ENCODE measurements at places on chromosomes 11 and 22. TPM values are rescaled to one million over a fixed set of nuclear protein-coding genes. Genes with fewer than 3 reads are reported as not detected.
A peak's percentile ranks its signal among the peaks of the same experiment; 100 is the strongest.

DNA sequence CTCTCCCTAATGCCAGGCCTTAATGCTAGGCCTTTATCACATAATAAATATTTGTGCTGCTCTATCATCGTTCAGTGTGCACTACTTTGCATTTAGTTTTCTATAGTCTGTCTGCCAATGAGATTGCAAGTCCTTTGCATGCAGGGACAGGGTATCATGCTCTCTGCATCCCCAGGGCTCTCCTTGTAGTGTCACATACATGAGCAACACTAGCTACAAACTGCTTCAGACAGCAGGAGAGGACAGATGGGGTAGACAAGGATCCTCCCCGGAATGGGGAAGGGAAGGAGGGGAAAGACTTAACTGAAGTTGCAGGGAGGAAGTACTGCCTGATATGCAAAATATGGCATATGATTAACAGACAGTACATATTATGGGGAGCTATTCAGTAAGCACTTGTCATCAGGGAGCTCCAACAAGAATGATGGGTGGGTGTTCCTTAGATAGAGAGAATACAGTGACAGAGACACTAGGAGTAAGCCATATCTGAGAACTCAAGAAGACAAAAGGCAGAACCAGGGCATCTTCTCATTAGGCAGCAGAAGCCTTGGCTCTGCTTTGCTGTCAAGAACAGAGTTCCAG, 42.8 kb downstream of the ZNF202 start:
- H3K4me3 ChIP-seq, result no peak overlapping the region
- H3K4me1 ChIP-seq, result no peaks in the 10 kb centered on the region
- DNase-seq, result no peak
- no peaks in the 10 kb centered on the region for H3K36me3 ChIP-seq
- no peak overlapping the region for H3K27ac ChIP-seq

- peak overlapping the region; percentile 91 for H3K27ac ChIP-seq
- H3K27me3 ChIP-seq, result peaks cover 2% of the 10 kb centered on the region
- H3K4me1 ChIP-seq, result peaks cover 42% of the 10 kb centered on the region
- H3K4me3 ChIP-seq, result peak overlapping the region; percentile 21
Measured at GRCh38 chr22:37137903-37138665, 11.6 kb downstream of the IL2RB start.

GRCh38 chr22:48096851-48097665, 1334.6 kb downstream of the TBC1D22A start:
- peak overlapping the region; percentile 29 for H3K27ac ChIP-seq
- DNase-seq, result no peak
- H3K4me3 ChIP-seq, result no peak overlapping the region
- H3K36me3 ChIP-seq, result peaks cover 2% of the 10 kb centered on the region

DNA sequence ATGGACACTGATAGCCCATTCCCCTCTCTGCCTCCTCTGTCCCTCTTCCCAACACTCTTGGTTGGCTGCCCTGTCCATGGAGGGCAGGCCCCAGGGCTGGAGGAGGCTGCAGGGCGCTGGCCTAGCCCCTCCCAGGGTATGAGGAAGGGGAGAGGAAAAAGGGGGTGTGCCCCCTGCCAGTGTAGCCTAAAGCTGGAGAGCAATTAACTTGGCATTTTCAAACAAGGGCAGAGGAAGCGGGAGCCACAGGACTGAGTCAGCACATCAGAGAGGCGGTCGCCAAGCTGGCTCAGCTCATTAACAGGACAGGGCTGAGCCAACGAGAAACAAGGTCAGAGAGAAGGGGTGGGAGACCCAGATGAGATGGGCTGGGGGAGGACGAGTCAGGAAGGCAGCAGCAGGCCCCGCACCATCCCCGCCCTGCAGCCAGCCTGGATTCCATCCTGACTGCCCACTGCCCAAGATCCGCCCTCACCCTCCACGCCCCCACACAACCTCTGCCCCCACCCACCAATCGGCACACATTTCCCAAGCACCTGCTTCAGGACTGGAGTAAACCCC, 76.3 kb downstream of the BUD13 start:
- DNase-seq, result no peak
- H3K4me3 ChIP-seq, result no peak overlapping the region
- H3K27me3 ChIP-seq, result peaks cover 4% of the 10 kb centered on the region

DNA sequence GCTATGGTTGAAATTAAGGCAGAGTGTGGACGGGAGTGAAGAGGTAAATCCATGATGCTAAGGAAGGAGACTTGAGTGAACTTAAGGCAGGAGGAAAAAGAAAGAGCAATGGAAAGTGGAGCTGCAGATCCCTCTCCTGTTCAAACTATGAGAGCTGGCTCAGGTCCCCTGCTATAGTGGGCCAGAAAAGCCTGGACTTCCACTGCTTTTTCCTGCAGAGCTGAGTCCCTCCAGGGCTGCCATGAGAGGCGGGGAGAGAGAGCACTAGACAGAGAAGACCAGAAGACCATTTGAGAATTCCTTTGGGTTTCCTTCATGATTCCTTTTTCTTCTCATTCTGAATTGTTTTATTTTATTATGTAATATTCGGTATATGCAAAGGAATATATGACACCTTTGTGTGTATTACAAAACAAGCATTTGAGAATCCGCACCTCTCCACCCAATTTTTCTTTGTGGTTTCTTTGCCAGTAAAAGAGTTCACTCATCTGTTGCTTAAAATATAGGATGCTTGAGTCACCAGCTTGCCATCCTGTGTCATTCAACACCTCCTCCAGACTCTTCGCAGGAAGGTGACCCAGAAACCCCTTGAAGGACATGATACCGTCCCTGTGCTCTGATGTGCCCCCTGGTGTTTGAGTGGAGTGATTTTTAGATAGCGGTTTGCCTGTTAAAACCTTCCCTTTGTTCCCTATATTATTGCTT, 24.4 kb downstream of the SREBF2 start:
- peak; percentile 71 for DNase-seq
- peak overlapping the region; percentile 60 for H3K4me3 ChIP-seq
- H3K27me3 ChIP-seq, result no peaks in the 10 kb centered on the region
- H3K36me3 ChIP-seq, result peaks cover 29% of the 10 kb centered on the region
- peaks cover 72% of the 10 kb centered on the region for H3K4me1 ChIP-seq
- peak overlapping the region; percentile 99 for H3K27ac ChIP-seq

SLC35E4 gene
- 8.3 TPM for total RNA-seq

CTSF gene
- 0.71 TPM for total RNA-seq

KRTAP5-8 gene
- not detected for total RNA-seq

DNA sequence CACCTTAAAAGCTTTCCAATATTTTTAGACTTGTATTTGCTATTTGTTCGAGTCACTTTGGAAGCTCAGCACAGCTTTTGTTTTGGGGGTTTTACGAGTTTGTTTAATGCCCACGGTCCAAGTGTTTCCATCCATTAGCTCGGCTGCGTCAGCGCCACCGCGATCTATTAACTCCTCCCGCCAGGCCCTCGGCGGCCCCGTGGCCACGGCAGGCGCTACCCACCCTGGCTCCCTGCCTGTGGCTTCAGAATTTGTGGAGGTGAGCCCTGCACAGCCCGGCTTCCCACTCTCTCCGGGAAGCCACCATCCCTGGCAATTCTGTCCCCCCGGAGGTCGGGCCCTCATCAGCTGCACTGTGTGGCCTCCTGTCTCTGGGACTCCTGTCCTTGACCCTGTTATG, 648.5 kb downstream of the BRD1 start:
- H3K27me3 ChIP-seq, result peaks cover 3% of the 10 kb centered on the region
- H3K27ac ChIP-seq, result no peak overlapping the region
- no peaks in the 10 kb centered on the region for H3K4me1 ChIP-seq

- no peak overlapping the region for H3K27ac ChIP-seq
- no peak for DNase-seq
- no peaks in the 10 kb centered on the region for H3K27me3 ChIP-seq
Measured at GRCh38 chr22:45228401-45228754, 12.3 kb downstream of the KIAA0930 start.

HEPN1 gene
- total RNA-seq, result not detected
